ENCODE measurements at places on chromosomes 1 and 21.

GRCh38 chr1:27233667-27234048, 774 bp upstream of the WDTC1 start:
- DNase-seq, result peak; percentile 40

DNA sequence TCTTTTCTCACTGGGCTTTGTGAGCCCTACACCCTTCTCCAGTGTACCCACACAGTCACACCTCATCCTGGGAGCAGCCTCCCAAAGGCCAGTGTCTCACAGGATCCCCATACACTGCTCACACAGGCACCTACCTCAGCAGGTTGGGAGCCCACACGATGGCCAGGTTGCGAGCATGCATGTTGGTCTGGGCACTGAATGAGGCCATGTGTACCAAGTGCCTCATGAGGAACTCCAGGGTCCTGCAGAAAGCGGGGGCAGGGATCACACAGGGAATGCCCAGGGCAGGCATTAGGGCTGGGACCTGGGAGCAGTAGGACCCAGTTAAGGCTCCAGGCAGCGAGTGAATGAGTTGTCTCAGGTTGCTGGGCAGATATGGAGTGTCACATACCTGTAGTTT, 8.5 kb upstream of the USF1 start:
- DNase-seq, result no peak

DNA sequence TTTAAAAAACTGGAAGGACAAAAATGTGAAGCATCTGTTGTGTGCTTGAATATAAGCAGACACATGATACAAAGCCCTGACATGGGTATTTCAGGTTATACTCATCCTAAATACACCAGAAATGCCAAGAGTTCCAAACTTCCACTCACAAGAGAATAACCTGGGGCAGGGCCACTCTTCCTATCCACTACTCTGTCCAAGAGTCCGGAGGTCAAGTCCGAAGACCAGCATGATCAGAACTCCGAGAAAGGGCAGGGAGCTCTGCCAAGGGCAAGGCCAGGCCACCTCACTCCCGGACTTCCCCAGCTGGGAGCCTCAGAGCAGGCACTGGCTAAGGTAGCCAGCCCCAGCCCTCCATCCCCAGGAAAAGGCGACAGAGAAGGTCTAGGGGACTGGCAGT, 37.5 kb downstream of the HLCS start:
- no peak for DNase-seq

DNA sequence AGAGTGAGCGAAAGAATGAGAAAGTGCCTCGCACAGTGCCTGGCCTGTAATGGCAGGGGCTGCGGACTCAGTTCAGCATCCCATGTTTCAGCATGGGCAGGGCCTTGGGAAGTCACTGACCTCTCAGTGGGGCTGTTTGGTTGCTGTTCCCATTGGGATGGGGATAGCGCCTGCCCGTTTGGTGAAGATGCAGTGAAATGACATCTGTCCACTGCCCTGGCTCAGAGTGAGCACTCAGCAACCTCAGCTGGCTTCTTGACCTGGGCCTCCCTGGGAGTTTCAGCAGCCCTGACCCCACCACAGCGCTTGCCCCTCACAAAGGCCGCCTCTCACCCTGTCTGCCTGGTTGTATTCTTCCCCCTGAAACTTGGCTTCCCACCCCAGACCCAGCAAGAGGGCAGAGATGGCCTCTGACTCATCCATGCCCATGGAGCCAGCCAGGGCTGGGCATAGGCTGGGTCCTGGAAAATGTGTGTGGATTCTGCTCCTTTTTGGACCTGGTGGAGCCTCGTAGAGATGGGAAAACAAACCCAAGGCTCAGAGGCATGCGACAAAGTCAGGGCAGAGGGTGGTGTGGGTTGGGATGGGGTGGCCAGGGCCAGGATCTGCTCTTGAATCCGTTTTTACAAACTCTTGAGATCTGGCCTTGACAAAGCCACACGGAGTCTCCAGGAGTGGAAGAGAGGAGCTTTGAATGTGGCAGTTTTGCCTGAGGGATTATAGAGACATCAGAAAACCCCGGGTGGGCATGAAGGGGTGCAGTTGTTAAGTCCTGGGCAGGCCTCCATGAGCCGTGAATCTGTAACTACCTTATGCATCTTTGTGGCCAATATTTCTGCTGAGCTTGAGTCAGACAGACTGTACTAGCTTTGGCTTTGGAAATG, 1.2 kb downstream of the XKR8 start:
- DNase-seq, result no peak

DNA sequence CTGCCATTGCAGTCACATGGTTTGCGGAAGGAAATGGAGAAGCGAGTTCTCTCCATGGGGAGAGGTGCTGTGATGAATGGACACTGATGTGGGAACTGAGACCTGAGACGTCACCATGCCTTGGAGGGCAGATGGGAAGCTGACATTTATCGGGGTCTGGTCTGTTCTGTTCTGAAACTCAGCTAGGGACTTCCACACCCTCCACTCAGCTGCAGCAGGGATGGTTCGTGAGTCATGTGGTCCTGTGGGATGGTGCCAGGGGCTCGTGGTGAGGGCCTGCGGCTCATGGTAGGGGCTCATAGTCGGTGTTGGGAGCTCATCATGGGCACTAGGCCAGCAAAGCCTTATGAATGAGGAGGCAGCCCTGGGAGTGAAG, 6.1 kb downstream of the GPR137B start:
- DNase-seq, result no peak

- no peak for DNase-seq
These were observed 59.3 kb upstream of the ABCG1 start for GRCh38 chr21:42159560-42160110.

DNA sequence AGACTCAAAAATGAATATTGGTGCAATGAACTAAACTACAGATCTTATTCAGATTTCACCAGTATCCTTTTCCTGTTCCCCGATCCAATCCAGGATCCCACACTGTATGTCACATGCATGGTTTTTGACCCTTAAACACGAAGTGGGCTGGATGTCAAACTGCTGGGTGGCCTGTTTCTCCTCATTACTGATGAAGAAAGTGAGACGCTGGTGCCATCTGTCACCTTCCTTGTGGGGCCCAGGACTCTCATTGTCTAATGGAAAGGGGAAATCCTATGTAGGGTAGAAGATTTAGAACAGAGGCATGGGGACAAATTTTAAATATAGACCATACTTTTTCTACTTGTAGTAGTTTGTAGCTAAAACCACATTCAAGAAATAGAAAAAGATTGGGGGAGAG, 56.2 kb downstream of the DISC1 start:
- DNase-seq, result no peak

GRCh38 chr1:11647333-11647732, 6.9 kb downstream of the FBXO2 start:
- no peak for DNase-seq

- DNase-seq, result no peak
These were observed 155.2 kb upstream of the COA6 start for GRCh38 chr1:234218078-234218477.

GRCh38 chr1:160189649-160190625, at the start of gene CASQ1:
Gene CASQ1, plus strand, starts transcription at chr1:160190575. Its CDS starts 177 bp downstream, at chr1:160190752.
- DNase-seq, result no peak

GRCh38 chr1:174788981-174789380, 210.8 kb upstream of the CACYBP start:
- DNase-seq, result no peak

DNA sequence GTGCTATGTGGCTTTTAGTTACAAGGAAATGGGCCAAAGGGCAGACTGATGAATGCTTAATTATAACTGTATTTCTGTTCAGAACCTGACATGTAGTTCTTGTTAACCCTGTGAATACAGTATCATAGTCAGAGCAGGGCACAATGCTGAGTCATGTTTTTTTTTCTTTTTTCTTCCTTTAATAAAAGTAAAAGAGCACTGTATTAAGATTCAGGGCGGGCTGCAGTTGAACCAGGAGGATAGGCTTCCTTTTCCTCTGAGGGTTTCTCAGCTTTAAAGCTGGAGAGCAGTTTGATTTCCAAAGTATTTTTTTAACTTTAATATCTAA, 8.7 kb downstream of the CLDN8 start:
- DNase-seq, result no peak

DNA sequence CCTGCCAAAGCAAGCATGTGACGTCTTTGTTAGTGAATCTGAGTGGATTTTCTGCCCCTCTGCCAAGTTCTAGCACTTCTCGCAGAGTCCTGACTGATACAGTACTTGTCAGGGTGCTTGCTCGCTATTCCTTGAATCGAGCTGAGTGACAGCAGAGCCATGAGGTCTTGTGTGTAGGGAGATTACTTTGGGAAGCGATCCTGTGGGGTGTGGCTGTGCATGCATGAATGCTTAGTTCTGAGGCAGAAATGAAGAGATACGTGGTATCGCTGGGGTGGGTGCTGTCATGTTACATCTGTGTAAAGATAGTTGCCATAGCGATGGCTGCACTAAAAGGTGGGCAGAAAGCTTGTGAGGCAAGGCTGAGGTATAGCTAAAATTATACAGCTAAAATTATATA, 19.3 kb upstream of the DNAJC28 start:
- DNase-seq, result no peak

DNA sequence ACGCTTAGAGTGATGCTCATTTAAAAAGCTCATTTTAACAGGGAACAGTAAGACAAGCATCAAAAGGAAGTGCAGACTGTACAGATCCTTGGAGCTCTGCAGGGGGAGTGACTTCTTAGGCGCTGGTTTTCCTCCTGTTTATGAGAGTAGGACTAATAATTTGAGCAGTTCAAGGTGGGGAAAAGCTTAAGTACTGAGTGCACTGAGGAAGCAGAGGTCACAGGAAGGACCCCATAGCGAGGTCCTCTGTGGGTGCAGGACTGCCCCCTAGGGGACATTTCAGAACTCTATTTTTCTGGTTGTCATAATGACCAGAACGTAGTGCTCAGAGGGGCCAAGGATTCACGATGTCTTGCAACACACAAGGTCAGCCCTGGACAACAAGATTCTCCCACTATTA, 112.1 kb downstream of the HLCS start:
- no peak for DNase-seq

DNA sequence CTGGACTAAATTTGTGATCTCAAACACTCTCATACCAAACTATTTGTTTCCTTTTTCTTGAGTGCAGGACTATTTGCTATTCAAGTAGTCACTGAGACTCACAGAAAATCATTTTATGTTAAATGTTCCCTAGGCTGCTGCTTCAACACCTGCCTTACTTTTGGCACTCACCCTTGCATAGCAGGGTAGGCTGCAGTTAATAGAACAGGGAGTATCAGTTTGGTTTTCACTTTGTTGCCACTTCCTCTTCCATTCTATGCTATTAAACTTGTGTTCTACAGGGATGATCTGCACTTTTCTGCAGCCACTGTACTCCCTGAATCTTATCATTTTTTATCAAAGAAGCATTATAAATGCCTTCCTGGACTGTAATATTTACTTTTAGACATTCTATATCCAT, 148.7 kb upstream of the PRMT6 start:
- no peak for DNase-seq

DNA sequence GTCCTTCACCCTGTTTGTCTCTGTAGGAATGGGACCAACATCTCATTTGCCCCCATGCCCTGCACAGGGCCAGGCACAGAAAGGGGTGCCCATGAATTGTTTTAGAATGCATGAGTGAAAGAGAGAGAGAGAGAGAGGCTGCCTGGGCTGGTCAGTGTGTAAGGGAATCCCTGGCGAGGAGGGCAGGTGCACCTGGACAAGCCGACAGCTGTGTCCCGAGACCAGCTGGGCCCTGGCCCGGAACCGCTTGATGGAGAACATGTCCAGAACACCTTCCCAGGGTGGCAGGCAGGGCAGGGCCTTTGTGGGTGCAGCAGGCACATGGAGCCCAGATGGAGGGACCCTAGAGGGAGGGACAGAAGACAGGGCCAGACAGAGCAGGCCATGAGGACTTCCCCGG, 22.7 kb downstream of the SPOCD1 start:
- DNase-seq, result no peak

DNA sequence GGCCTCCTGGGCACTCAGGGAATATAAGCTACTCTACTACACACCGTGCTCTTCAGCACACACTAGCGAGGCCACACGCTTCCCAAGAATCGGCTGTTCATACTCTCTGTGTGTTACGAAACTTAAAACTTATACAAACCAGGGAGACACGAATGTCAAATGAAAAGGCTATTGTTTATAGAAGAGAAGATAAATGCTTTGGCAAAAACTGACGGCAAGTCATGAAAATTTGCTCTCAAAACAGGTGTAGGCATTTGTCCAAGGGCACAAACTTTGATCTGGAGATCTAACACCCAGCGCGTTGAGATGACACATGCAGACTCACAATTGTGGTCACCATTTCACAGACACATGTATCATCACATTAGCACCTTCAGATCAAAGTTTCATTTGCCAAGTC, 46.1 kb downstream of the USP48 start:
- DNase-seq, result no peak

- DNase-seq, result no peak
These were observed 36.0 kb downstream of the WNT2B start for GRCh38 chr1:112544751-112545150.

DNA sequence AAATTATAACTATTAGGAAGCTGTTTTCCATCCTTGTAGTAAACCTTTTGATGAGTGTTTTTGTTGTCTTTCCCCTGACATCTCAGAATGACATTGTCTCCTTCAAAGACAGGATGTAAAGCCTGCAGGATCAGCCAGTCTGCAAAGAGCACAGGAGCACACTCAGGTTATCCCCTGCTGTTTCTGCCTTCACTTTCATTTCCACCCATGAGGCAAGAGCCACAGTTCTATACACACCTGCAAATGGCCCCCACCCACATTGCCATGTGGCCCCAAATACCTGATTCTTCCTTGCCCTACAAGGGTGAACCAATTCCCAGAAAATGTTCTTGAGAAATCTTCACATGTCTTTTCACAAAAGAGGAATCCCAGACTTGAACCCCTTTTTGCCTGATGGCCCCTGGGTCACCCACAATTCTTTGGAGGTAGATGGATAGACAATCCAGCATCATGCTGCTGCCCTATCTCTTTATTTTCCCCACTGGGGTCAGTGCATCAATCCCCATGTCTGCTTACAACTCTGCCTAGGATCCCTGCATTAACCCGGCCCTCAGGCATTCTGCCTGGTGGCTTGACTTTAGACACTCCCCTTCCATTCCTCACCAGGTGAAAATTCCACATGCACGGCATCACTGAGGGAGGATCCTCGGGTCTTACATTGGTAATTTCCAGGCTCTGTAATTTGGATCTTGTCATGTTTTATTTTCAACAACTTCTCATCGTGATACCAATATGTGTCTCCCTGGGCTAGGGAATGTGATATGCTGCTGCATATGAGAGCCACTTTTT, 2.6 kb downstream of the FCRL3 start:
- DNase-seq, result no peak

GRCh38 chr1:167455786-167456446, 62.4 kb downstream of the CD247 start:
- no peak for DNase-seq

- no peak for DNase-seq
These were observed 26.7 kb upstream of the SLAMF9 start for GRCh38 chr1:159980786-159981185.

DNA sequence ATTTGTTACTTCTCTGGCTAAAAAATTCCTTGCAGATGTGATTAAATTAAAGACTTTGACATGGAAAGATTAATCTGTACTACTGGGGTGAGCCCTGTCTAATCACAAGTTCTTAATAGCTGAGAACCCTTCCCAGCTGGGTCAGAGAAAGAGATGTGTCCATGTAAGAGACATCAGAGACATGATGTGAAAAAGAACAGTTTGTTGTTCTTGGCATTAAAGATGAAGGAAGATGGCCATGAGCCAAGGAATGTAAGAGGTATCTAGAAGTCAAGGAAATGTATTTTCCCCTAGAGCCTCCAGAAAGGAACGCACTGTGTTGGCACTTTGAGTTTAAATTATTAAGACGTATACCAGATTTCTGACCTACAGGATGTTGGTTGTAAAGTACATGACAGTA, 1271.5 kb upstream of the PRMT6 start:
- no peak for DNase-seq
